Epithelial cell of esophagus (primary cell): ENCODE measurements at places on chromosomes 4 and X.
A peak's percentile ranks its signal among the peaks of the same experiment; 100 is the strongest.

- DNase-seq: no peak
Measured at GRCh38 chrX:98029861-98030260, 1146.2 kb downstream of the RPA4 start.

DNA sequence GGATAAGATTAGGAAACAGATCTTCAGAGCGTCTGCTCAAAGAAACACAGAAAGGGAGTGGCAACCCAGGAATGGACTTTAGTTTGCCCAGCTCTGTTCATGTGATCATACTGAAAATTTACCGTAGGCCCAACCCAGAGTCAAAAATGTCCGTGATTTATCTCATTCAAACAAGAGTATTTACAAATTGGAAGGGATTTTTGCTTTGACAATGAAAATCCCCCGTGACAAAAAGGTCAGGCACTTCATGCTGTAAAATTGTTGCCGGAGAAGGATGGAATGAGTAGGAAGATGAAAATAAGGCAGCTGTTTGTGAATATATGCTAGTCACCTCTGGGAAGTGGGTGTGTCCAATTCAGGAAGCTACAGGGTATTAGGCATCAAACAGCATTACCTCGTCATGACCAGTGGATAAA is 1.2 kb downstream of the SULT1B1 start:
- DNase-seq: peak; percentile 29

DNA sequence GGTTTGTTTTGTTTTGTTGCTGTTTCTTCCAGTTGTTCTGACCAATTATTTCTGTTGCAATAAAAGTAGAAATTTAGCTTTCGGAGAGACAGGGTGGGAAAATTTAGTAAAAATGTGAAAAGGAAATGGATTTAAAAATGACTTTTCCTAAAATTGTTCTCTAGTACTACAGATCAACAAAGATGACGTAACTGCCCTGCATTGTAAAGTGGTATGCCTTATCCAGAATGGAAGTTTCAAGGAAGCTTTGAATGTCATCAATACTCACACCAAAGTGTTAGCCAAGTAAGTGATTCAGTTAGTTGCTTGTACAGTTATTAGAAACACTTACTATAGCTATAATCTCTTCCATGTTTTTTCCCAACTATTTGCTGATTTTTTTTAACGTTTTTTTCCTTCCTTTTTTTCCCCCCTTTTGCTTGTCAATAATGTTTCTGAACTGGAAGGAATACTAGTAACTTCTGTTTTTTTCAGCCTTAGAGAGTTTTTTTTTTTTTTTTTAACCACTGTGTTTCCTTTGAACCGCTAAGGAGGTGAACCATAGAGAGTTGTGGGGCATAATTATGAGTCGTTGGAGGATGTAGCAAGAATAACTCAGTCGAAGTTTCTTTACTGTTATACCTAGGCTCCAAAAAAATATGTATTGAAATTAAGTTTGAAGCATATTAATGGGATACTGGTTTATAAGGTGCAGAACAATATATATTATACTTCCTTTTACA is 2.2 kb downstream of the SRP72 start:
- DNase-seq: peak; percentile 14

- DNase-seq: no peak
Measured at GRCh38 chrX:40107291-40108161, 9.8 kb upstream of the BCOR start.

DNA sequence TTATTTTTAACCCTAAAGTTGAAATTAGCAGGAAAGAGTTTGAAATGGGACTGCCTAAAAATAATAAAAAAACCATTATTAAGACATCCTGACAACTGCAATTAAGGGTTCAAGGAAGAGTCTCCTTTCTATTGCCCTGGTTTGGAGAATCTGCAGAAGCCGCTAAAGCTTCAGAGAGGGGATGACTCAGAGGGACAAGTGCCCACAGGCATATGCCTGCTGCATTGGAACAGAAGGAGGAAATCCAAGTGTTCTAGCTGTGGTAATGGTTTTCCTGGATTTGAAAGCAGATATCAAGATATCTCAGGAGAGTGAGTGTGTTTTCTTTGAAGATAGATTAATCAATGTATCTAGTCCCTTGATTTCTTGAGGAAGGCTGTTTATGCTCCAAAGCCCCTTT is 235.1 kb upstream of the TAPT1 start:
- peak; percentile 67 for DNase-seq

DNA sequence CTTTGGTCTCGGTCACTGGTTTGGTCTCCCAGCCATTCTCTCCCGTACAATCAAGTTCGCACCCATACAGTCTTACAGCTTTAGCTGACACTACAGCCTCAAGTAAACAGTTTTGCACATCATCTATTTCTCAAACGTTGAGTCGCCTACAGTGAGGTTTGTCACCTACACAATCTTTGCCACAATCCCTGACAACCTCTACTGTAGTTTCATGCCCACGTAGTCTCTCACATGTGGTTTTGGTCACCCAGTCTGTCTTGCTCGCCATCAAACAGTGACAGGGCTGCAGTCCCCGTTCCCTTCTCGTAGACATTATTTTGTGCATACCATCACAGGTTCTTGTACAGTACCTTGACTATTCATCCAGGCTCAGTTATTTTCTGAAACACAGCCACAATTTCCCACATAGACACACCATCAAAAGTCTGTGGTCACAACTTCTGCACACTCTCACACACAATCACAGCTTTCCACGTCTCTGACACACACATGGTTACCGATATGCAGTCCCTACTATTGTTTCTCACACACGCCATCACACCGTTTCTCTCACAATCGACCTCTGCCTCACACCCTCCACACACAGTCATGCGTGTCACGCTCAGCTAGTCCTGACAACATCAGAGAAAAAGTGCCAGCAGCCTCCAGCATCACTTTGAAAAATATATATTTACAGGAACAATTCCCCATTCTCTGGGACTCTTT is 5.3 kb upstream of the CFP start:
- no peak for DNase-seq

- DNase-seq: no peak
Measured at GRCh38 chrX:132613801-132614200, 125.0 kb upstream of the MBNL3 start.

GRCh38 chr4:80206521-80207171 is 9.3 kb downstream of the PRDM8 start:
- DNase-seq: no peak

DNA sequence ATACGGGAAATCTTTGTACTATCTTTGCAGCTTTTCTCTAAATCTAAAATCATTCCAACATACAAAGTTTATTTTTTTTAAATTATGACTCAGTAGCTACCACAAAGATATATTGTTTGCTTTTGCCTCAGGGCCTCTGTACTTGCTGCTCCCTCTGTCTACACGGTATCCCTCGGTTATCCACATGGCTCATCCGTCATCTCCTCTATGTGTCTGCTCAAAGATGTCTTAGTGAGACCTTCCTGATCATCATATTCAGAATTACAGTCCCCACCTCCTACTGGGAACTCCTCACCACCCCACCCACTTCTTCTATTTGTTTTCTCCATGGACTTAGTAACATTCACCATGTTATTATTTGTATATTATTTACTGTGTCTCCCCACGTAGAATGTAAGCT is 107.8 kb downstream of the PARM1 start:
- peak; percentile 19 for DNase-seq

GRCh38 chr4:30616942-30617646 is 103.1 kb upstream of the PCDH7 start:
- DNase-seq: peak; percentile 82

- DNase-seq: peak; percentile 82
Measured at GRCh38 chr4:122776916-122777315, 44.4 kb downstream of the BBS12 start.

DNA sequence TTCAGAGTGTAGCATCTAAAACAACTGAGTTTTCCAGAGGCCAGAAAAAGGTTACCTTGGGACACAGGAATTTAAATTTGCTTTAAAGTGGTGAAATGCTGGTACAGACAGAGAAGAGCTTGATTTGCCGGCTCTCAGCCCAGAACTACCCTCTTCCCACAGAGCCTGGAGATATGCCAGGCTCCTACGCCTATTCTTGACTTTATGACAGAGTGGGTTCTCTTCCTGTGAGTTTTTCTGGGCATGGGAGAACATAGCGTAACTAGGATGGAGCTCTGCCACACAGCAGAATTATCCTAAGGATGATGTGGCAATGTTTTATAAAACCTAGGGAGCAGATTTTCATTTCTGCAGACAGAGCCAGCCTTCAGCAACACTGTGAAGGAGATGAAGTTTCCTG is 241.8 kb downstream of the GRIA3 start:
- DNase-seq: peak; percentile 16
